ENCODE measurements at places on chromosomes 7 and 10. TPM values are rescaled to one million over a fixed set of nuclear protein-coding genes. Genes with fewer than 3 reads are reported as not detected.

HTR7 gene
- total RNA-seq: 0.32 TPM

DRGX gene
- total RNA-seq: not detected

ATP5F1C gene
- 183 TPM for total RNA-seq

MOGAT3 gene
- not detected for total RNA-seq

CYP2C19 gene
- total RNA-seq: not detected

PKD2L1 gene
- 3.4 TPM for total RNA-seq

WDFY4 gene
- total RNA-seq: 44.4 TPM

MUC12 gene
- 1.2 TPM for total RNA-seq

HMX2 gene
- not detected for total RNA-seq

IFIT2 gene
- total RNA-seq: 64.8 TPM

ADGRA1 gene
- 0.38 TPM for total RNA-seq

CLCN1 gene
- not detected for total RNA-seq

PTPRZ1 gene
- total RNA-seq: 1.9 TPM

PTF1A gene
- total RNA-seq: not detected

CYTH3 gene
- 26.1 TPM for total RNA-seq

GPR37 gene
- total RNA-seq: 0.59 TPM

INHBA gene
- 81.2 TPM for total RNA-seq

OR2A12 gene
- not detected for total RNA-seq

GRCh38 chr10:48547061-48547895, 57.6 kb downstream of the ARHGAP22 start:
- no peak for DNase-seq

GRCh38 chr10:3123571-3124411, 48.8 kb downstream of the PITRM1 start:
- DNase-seq: no peak

GRCh38 chr10:103757531-103758293, 97.7 kb downstream of the SH3PXD2A start:
- DNase-seq: no peak

DNA sequence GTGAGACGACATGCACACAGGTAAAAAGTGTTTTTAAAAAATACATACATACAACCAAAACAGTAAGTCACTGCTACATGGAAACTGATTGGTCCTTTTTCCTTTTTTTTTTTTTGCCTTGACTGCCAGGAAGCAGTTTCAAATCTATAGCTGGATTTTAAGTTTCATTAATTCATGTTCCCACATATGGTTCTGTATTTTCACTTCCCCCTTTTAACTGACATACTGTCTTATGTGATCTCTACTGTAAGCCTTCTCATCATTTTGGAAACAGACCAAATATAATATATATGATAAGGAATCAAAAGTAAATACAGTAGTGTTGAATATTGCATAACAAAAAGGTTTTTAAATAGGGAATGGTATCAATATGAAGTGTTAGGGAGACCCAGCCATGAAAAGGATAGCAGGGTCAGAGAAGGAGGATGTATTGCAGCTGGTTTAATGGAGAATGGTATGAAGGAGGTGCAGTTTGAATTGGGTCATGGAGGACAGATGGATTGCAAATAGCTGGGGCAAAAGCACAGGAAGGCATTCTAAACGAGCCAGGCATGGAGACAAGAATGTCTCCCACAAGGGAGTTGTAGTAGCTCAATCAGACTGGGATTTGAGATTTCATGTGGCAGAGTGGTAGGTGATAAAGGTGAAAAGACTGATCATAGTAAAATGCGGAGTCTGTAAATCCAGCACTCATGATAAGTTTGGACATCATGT, 5.4 kb downstream of the CAV1 start:
- no peak for DNase-seq

- DNase-seq: no peak
These were observed 43.1 kb upstream of the SEMA3A start for GRCh38 chr7:84237533-84238173.

DNA sequence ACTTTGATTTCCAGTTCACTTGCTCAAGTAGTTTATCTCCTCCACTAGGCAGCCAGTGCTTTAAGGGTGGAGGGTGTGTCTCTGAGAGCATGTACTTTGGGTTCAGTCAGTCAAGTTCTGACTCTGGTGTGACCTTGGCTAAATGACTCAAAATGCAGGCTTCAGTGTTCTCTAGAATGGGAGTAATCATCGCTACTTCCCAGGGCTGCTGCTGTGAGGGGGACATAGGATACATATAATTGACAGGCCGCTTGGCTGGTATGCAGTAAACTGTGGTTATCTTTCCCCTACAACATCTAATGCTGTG, 3.5 kb downstream of the PTPRE start:
- no peak for DNase-seq

GRCh38 chr7:44104860-44105771, 971 bp downstream of the AEBP1 start:
- no peak for DNase-seq

DNA sequence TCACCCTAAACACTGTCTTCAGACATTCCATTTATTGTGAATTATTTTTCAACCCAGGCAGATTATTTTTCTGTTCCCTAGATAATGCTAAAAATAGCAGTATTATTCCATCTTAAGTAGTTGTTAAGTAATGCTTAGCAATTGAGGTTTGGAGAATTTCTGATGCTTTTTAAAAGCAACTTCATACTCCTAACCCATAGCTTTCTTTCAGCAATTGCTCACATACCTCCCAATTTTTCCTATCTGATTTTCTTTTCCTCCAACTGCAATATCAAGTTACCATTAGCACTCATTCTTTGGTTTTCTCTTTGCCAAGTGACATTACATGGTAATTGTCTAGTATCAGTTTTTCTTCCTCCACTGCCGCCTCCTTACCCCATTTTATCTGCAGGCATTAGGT, 104.7 kb downstream of the GPR85 start:
- DNase-seq: no peak

GRCh38 chr7:36752026-36752711, 27.9 kb upstream of the AOAH start:
- no peak for DNase-seq

DNA sequence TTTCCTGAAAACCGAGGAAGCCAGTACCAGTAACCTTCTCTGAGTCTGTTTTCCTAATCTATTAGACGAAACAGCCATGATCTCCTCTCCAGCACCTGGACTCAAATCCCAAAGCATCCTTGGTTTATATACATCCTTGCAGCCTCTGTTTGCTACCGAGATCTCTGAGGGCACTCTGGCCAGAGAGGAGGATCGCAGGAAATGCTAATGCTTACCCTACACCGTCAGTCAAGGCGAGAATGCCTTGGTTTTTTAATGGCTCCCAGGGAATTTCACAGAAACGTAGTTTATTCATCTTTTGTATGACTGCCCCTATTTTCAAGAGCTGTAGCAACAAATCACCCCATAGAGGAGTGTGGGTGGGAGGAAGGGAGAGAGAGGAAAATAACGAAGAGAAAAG, 91.5 kb upstream of the CALN1 start:
- no peak for DNase-seq

DNA sequence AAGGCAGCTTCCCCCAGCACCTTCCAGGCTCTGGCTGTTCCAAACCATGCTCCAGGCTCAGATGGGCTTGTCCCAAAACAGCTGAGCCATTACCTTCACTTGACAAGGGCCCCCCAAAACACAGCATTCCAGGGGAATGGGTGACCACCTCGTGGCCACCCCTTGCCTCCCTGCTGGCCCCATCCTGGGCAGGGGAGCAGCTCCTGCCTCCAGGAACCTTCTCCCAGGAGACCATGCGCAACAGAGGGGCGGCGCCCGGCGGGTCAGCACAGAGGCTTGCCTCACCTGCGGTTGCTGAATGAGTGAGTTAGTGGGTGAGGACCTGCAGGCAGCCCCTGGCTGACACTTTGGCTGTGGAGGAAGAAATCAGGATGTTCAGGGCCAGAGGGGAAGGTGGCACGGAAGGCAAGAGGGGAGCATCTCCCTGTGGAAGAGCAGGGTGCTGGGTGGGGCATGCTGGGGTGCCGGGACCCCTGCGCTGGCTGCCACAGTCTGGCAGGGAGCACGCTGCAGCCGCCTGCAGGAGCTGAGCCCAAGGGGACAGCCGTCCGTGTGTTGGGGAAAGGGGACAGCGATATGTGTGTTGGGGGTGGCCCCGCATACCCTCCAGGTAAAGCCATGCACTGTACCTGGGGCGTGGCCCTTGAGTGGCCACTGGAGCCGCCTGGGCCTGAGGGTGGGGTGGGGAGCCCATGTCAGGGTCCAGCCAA, 54.7 kb downstream of the PWWP2B start:
- DNase-seq: peak; percentile 55

DNA sequence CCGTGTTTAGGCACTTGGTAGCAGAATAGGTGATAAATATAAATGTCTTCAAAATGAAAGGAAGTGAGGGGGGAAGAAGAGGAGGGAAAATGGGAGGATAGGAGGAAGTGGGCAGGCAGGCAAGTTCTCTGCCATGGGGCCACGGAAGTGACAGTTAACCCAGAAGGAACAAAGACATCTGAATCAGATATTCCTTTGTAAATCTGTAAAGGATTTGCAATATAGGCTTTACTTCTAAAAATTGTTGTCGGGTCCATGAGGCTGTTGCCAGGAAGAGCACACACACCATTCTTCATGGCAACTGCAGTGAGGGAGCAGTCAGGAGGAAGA, 23.7 kb upstream of the RASSF4 start:
- DNase-seq: no peak

DNA sequence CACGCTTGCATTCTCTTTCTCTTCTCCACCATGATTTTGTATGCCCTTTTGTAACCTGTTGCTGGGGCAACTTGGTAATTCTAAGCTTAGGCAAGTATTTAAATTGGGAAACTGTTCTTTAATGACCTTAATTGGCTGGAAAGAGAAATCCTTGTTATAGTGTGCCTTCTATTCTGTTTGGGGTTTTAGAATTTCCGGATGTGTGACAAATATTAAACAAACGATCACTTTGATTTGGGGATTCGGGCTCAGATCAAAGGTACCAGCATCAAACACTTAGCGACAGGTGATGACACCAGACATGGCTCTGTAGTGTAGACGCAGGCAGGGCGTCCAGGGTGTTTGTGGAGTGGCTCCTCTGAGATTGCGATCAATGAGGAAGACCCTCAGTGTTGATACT, 55.0 kb downstream of the RAB11FIP2 start:
- DNase-seq: no peak

- peak; percentile 59 for DNase-seq
These were observed 59.2 kb downstream of the HK1 start for GRCh38 chr10:69337296-69338132.

- DNase-seq: no peak
These were observed 17.1 kb upstream of the SCIN start for GRCh38 chr7:12553416-12553815.

GRCh38 chr10:59805014-59805413, 51.8 kb upstream of the MRLN start:
- DNase-seq: no peak

GRCh38 chr10:108169846-108170245, 1005.3 kb upstream of the SORCS1 start:
- no peak for DNase-seq

- DNase-seq: no peak
These were observed 7.9 kb upstream of the C10orf120 start for GRCh38 chr10:122707535-122707934.

DNA sequence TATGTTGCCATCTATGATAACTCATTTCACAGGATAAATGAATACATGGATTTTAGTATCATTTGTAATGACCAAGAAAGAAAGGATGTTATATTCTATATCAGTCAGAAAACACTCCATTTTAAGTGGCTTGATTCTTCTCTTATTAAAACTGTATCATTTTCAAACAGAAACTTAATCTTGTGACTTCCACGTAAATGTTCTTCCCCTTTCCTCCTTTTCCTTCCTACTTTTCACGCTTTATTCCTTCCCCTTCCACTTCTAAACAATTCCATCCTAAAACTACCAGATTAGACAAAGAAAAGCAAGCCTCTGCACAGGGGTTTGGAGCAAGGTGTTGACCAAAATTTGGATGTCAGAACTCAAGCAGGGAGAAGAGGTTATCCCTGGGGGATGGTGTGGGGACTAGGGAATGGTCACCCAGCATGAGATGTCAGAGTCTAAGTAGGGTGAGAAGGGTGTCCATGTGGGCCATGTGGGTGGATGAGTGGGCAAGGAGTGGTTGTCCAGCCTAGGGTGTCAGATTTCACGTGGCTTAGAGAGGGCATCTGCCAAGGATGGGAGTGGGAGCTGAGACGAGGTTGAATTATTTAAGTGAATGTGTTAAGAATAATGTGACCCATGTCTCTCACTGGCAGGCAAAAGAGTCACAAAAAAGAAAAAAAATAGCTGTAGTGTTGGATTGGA, 5.0 kb upstream of the GSAP start:
- DNase-seq: no peak

DNA sequence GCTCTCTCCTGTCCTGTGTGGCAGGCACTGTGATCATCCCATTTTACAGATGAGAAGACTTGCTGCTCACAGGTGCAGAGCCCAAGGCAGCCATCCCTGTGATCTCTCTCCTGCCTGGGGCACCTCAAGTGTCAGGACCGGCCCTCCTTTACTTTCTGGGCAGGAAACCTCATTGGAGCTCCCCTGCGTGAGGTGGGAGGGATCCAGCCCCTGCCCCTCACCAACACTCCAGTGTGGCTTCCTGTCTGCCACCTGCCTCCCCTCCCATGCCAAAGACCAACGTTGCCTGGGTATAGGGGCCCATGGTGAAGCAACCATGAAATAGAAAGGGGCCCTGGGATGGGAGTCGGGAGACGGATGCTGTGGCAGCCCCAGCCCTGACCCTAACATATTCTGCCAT, 91.2 kb upstream of the MYL10 start:
- DNase-seq: no peak

- no peak for DNase-seq
These were observed 130.5 kb downstream of the ADCY1 start for GRCh38 chr7:45704683-45705016.

GRCh38 chr10:31000867-31001266, 30.8 kb downstream of the ZNF438 start:
- no peak for DNase-seq

GRCh38 chr7:80334196-80334595, 177.7 kb downstream of the GNAT3 start:
- DNase-seq: no peak

DNA sequence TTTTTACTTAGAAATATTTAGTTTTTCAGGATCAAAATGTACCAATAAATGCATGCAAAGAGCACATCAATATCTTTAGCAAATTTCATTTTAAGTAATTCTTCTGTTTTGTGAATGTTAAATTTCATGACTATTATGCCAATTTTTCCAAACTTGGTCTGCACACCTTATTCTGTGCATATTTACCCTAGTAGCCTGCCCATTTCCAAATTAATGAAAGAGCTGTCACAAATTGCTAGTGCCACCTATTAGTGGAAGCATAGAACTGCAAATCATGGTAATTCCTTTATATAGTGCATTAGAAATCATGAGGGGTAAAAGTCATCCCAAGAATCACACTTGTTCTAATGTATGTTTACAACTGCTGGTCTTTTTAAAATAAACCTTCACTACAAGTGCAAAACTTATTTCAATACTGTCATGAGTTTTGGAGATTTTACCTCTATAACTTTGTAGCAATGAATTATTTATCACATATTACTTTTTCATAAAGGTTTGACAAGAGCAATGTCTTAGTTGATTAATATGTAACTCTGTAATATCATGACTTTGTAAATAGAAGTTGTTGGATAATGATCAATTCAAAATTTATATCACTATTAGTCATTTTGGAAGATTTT, 5.7 kb downstream of the SEMA3A start:
- DNase-seq: no peak

Measured in lower lobe of right lung (tissue), 2 donors.